ENCODE measurements at places on chromosomes 3 and 15.
A peak's percentile ranks its signal among the peaks of the same experiment; 100 is the strongest.

GRCh38 chr3:153161714-153162512, at the start of gene RAP2B:
Gene RAP2B (plus strand): TSS chr3:153162226. CDS start chr3:153162694, 468 bp downstream.
- DNase-seq = peak; percentile 96

GRCh38 chr3:14154276-14154675, 24.1 kb downstream of the XPC start:
- DNase-seq = no peak

- no peak for DNase-seq
Observed at GRCh38 chr3:30753766-30754165, 140.7 kb downstream of the GADL1 start.

DNA sequence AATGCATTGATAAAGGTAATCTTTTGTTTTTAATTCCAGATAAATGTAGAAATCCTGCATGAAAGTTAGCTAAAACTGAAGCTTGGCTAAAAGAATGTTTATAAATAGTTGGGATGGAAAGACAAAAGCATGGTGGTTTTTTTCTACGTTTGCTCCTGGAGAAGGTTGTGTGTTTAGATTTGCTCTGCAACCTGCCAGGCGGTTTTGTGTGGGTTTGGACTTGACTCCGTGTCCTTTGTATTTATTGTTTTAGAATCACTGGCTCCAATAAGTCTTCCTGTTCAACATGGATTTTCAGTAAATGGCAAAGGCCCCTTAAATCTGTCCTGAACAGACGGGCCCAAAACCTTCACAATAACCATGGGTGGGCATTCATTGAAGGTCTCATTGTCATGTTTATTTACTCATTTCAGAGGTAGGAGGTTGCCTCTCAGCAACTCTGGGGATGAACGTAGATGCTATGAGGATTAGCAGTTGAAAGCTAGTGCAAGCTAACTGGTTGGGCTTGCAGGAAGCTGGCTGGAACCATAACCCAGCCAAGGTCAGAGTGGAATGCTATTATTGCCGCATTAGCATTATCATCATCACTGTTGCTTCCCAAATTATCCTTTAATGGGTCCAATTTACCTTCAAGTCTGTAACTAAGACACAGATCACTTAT, 60.6 kb upstream of the ADAMTS9 start:
- DNase-seq = no peak

DNA sequence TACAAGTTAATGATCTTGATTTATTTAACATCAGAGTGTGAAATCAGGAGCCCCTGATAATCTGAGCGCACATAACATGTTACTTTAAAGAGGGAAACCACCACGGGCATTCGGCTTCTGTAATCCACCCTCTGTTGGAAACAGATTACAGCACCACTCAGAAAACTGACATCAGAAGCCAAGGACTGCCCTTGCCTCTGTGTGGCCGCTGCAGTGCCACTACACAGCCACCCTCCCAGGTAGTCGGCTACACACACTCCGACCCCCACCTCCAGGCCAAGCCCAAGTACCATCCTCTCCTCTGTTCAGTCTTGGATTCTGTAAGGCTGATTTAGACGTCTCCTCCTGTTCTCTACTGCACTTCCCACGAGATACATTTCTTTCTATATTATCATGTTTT, 251.7 kb downstream of the GABRB3 start:
- DNase-seq = no peak

DNA sequence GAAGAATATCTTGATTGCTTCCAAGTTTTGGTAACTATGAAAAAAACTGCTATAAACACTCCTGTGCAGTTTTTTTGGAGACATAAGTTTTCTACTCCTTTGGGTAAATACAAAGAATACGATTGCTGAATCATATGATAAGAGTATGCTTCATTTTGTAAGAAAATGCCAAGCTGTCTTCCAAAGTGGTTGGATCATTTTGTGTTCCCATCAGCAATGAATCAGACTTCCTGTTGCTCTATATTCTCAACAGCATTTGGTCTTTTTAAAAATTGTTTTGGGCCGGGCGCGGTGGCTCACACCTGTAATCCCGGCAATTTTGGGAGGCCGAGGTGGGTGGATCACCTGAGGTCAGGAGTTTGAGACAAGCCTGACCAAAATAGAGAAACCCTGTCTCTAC, 14.5 kb downstream of the BTD start:
- DNase-seq = no peak

DNA sequence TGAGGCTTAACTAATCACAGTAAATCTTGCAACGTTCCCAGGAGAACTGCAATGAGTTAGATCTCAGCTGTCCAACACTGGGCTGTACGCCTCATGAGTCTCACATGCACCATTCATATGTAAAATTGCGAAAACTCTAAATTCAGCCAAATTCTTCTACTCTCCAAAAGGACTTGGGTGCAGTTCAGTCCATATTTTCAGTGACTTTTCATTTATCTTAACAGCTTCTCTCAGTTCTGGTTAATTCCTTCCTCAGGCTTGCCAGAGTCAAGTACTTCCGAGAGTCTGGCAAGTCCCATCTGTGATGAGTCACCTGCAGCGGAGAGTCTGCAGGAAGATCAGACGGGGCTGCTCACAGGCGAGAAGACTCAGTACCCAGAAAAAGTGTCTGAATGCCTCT, 11.5 kb downstream of the CCDC80 start:
- DNase-seq = peak; percentile 62

GRCh38 chr3:62874711-62875557, at the start of gene CADPS:
Gene CADPS (minus strand): TSS chr3:62875416. CDS start chr3:62875029, 387 bp downstream.
- no peak for DNase-seq

DNA sequence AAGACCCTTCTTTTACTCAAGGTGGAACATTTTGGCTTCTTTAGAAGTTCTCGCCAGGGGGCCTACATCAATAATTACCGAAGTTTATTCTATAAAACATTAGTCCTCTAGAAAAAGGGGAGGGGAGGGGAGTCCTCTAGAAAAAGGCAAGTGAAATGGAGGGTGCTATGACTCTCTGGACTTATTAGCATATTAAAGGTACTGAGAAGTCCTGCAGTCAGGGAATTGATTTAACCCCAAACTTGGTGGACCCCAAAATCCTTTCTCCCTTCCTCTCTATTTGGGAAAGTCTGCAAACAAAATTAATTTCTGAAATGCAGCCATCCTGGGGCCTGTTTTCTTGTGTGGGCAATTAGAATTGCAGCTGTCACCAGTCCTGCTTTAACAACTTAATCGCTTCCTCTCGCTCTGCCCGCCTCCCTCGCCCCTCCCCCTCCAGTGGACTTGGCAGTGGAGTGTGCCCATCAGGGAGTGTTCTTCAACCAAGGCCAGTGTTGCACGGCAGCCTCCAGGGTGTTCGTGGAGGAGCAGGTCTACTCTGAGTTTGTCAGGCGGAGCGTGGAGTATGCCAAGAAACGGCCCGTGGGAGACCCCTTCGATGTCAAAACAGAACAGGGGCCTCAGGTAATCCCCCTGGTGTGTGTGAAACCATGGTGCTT, 18.9 kb upstream of the LRRK1 start:
- no peak for DNase-seq

GRCh38 chr15:94004697-94005096, 226.7 kb upstream of the MCTP2 start:
- no peak for DNase-seq

DNA sequence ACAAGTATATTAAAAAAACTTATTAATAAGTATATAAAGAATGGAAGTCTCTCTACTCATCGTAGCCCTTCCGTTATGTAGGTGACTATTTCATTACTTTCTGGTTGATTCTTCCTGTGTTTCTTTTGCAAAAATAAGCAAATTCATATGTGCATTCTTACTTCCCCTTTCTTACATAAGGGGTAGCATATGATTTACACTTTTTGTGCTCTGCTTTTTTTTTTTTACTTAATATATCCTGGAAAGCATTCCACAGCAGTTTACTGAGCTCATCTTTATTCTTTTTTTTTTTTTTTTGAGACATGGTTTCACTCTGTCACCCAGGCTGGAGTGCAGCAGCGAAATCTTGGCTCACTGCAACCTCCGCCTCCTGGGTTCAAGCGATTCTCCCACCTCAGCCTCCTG, 12.9 kb downstream of the SCAMP5 start:
- DNase-seq = no peak

- no peak for DNase-seq
Observed at GRCh38 chr3:46667657-46668056, 25.8 kb downstream of the ALS2CL start.

DNA sequence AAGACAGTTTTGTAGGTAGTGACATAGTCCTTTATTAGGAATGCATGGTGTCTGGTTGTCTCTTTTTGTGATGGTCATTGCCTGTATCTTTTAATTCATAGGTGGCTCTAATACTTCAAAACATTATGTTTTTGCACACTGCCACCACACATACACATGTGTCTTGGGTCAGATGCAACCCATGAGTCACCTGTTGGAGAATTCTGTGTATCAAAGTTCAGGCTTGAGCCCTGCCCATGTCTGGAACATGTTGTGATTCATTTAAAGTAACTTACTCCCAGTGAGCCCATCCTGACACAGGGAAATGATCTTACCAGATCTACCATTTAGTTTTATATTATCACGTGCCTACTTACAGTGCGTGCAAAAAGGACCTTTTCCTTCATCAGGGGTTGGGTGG, 142.7 kb downstream of the GHSR start:
- peak; percentile 62 for DNase-seq

DNA sequence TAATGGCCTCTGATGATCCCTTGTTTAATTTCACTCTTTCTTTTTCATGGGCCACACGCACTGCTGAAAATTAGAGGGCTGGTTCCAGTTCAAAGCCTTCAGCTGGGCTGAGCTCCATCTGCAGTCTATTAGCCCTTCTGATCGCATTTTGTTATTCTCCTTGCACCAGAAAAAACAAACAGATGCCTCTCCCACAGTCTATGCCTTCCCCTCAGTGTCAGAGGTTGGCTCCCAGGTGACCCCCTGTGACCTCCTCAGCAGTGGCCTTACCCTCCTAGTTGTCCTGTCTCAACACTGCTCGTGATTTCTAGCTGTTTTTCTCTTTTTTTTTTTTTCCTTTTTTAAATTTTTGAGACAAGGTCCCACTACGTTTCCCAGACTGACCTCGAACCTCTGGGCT, 77.1 kb upstream of the PRTG start:
- DNase-seq = no peak

DNA sequence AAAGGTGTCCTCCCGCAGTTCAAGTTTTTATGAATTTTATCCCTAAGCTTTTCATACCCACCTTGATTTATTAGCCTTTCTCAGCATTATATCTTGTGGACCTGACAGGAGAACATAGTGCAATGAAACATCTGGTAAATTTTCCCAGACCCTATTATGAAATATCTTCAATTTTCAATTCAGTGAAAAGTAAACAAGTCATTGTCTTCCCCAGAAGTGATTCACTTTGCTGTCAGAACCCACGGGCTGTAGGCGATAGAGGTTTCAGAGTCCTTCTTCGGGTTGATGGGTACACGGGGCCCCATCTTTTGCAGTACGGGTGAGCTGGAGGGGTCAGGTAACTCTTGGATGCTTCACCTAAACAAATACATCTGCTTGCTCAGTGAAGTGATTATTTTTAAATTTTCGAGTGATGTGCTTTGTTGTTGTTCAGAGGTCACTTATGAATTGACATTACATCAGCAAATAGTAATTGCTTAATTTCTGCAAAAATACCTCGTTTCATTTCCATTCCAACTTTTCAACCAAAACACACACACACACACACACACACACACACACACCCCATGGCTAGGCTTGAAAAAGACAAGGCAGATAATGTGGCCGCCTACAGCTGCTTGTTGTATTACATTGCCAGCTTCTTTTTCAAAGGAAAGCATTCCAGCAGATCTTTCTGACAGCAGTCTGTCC, 102.9 kb downstream of the SEMA6D start:
- no peak for DNase-seq

GRCh38 chr15:58437531-58438105, 5.8 kb downstream of the LIPC start:
- no peak for DNase-seq

- DNase-seq = no peak
Observed at GRCh38 chr3:77825001-77825827, 785.3 kb downstream of the ROBO2 start.

- DNase-seq = no peak
Observed at GRCh38 chr3:112114576-112115160, 18.4 kb downstream of the GCSAM start.

- DNase-seq = no peak
Observed at GRCh38 chr3:35393901-35394799, 245.2 kb upstream of the ARPP21 start.

DNA sequence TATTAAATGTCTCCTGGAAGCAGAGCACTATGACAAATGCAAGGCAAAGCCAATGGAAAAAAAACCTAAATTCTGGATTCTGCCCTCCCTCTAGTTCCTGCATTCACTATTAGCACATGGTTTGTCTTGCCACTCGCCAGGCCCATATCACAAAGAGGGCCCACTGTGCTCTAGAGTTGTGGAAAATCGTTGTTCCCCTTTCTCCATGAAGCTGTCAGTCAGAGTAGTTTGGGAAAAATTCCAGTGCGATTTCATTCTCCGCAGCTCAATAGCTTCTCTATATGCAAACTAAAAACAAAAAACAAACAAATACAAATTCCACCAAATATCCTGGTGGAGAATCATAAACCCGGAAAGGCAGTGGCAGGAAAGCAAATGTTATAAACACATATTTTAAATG, 77.3 kb downstream of the RORA start:
- DNase-seq = no peak

GRCh38 chr15:91318931-91319330, 218.9 kb downstream of the SV2B start:
- no peak for DNase-seq

- DNase-seq = no peak
Observed at GRCh38 chr3:123344907-123345594, 103.8 kb downstream of the ADCY5 start.

DNA sequence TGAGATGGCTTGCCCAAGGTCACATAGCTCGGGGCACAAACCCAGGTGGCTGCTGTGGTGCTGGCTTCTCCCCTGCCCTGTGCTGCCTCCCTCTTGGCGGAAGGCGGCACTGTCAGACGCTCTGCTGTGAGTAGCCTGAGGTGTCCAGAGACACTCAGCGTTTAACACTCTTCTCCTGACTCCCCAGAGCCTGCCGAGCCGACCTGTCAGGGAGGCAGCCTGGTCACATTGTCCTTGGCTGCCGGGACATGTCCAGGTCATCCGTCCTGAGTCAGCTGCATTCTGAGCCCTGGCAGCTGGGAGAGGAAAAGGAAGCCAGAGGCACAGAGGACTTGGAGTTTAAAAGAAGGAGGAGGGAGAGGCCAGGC, 4.7 kb downstream of the LMAN1L start:
- no peak for DNase-seq

DNA sequence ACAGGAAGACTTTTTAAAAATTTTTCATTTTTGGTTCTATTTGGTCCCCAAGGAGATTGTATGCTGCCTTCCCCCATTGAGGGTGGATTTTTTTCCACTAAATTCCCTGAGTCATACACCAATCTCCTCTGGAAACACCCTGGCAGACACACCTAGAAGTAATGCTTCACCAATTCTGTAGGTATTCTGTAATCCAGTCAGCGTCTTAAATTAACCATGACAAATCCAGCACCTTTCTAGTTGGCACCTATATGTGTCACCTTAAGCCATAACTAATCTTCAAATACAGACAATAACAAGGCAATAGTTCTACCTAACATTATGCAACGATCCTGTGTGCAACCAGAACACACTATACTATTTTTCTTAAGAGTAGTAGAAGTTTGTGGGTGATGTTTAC, 459.1 kb upstream of the NDN start:
- DNase-seq = no peak

- DNase-seq = no peak
Observed at GRCh38 chr3:28836199-28836598, 444.7 kb upstream of the RBMS3 start.
